Anterior cingulate cortex (tissue), 58 donors: ENCODE measurements at places on chromosomes 13 and 19.

- no peak for DNase-seq
Measured at GRCh38 chr19:44653977-44654774, 10.5 kb downstream of the PVR start.

GRCh38 chr13:102693776-102694175 lies 1.1 kb downstream of the METTL21C start:
- no peak for DNase-seq

GRCh38 chr19:3669947-3670795 lies 30.1 kb downstream of the PIP5K1C start:
- DNase-seq, result no peak

- DNase-seq, result no peak
Measured at GRCh38 chr13:90201676-90202460, 1145.6 kb upstream of the MIR17HG start.

- DNase-seq, result no peak
Measured at GRCh38 chr19:30173593-30174356, 198.4 kb upstream of the ZNF536 start.

- no peak for DNase-seq
Measured at GRCh38 chr19:11019824-11020223, 59.0 kb downstream of the SMARCA4 start.

DNA sequence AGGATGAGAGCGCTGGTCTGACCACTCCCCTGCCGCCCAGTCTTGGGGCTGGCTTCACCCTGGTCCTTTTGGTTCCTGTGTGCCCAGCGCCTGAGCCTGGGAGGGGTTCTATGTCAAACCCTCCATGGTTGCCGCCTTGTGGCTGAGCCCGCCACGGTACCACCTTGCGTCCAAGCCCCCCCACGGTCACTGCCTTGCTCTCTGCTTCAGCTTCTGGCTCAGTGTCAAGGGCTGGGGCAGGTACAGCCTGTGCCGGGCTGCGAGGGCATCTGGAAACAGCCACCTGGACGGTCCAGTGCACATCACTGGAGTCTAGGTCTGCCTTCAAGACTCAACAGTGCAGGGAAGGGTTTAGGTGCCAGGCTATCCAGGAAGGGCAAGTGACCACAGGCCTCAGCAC lies 14.3 kb upstream of the GALP start:
- no peak for DNase-seq

- no peak for DNase-seq
Measured at GRCh38 chr13:80814541-80814940, 473.6 kb upstream of the SPRY2 start.

DNA sequence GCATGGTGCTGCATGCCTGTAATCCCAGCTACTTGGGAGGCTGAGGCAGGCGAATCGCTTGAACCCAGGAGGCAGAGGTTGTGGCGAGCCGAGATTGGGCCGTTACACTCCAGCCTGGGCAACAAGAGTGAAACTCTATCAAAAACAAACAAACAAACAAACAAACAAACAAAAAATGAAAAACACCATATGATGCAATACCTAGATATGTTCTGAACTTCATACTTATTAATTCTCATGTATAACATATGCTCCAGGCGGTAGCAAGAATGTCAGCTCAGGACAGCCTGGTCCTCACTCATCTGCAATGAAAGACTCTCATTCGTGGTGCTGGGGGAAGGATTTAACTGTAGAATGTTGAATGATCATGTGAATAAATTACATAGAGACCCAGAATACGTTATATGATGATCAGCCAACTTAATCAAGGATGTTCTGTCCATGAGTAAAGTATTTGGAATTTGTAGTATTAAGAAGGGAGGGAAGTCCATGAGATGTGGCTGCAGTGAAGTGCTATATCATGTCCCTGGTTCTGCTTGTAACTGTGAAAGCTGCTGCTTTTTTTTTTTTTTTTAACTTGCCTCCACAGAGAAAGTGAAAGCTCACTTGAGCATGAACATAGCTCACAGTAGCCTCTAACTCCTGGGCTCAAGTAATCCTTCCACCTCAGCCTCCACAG lies 206.8 kb downstream of the UQCRFS1 start:
- no peak for DNase-seq

GRCh38 chr13:43815204-43815603 lies 28.4 kb upstream of the ENOX1 start:
- no peak for DNase-seq

- DNase-seq, result no peak
Measured at GRCh38 chr13:20363603-20364002, 131.5 kb upstream of the GJB6 start.

- no peak for DNase-seq
Measured at GRCh38 chr13:47508527-47509228, 492.4 kb downstream of the SUCLA2 start.

DNA sequence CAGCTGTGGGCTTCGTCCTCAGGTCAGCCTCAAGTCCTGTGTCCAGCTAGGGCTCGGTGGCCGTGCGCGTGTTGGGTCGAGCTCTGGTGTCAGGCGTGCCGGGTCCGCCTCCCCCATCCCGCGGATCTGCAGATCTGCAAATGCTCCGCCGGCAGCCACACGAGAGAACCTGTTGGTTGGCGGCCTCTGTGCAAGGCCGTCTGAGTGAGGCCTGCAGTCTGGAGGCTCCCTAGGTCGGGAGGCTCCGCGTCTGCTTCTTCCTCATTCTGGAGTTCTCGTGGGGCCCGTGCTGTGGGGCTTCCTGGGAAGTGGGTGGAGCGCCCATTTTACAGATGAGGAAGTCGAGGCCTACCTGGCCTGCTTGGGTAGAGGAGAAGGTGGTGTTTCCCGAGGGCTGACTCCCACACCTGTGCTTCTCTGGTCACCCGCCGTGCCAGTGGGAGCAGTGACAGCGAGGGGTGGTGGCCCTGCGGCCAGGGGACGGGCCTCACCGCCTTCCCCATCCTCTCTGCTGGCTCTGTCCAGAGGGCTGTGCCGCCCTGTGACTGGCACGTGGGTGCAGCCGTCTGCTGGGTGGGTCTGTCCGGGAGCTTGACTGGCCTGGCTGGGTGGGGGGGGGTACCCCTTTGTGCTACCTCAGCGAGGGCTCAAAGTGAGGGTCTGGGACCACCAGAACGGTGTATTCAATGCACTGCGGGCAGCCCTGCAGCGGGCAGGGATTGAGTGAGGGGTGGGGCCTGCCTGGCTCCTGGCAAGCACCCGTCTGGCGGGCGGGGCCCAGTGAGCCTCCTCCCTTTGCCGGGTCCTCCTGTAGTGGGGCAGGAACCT lies 3.3 kb downstream of the CSNK1G2 start:
- no peak for DNase-seq

DNA sequence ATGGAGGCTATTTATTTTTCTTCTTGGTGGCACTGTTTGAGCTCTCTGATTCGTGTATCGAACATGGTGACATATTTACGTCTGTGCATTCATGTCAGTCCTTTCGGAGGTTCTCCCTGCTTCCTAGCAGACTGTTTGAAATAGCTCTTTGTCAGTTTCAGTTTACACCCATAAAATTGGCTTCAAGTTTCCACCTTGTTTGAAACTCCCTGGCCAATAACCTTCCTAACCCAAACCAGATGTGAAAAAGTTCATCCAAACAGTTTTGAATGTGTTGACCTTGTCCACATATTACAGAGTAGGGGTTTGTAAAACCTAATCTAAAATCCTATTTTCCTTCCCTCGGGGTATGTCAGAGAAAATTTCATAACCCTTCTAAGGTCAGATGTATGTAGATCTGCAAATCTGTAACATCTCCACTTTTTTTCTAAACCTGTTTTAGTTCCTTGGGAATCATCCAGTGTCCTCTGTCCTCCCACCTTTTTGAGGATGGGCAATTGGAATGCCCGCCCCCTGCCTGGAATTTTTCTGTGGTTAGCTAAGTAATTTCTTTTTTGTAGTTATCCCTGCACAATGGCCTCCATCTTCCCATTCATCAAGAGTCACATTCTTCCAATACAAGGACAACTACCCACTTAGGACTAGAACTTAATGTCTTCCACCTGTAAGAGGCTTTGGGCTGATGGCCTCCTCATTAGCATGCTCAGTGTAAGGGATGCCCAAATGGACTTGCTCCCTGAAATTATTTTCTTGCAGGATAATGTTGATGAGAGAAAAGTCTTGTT lies 499.8 kb downstream of the GPC6 start:
- no peak for DNase-seq

- DNase-seq, result no peak
Measured at GRCh38 chr13:29474991-29475390, 120.5 kb downstream of the SLC7A1 start.
